Sciatic nerve (tissue), 2 donors: ENCODE measurements at places on chromosomes 3 and 15.

DNA sequence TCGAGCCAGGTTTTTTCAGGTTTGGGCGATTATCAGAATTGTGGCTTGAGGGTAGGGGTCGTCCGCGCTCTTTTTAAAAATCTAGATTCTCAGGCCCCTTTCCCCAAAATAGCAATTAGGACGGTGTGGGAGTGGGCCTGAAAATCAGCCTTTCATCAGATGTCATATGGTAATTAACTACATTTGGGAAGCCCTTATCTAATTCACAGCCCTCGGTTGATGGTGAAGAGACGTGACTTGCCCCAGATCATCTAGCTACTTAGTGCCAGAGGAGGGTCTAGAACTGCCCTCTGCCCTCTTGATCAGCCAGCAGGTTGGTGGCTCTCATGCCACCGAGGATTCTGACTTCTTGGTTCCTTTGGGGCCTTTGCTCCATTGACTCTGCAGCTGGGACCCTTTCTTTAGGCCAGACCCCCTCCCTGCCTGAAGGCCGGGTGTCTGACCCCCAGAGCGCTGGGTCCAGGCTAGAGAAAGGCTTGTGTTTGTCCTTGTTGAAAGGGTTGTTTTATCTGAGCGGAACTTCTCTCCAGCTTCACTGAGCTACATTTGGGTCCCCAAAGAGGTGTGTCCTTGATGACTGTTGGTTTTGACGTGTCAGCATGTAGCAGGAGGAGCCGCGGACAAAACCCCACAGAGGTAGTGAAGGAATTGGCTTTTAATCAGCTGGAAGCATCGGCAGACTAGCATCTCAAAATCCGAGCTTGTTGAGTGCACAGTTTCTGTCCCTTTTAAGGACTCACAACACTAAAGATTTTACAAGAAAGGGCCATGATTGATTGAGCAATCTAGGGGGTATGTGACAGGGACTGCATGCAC, 857 bp downstream of the AEN start:
- no peak for DNase-seq

- no peak for DNase-seq
These were observed 22.7 kb downstream of the LOXL1 start for GRCh38 chr15:73948982-73949381.

DNA sequence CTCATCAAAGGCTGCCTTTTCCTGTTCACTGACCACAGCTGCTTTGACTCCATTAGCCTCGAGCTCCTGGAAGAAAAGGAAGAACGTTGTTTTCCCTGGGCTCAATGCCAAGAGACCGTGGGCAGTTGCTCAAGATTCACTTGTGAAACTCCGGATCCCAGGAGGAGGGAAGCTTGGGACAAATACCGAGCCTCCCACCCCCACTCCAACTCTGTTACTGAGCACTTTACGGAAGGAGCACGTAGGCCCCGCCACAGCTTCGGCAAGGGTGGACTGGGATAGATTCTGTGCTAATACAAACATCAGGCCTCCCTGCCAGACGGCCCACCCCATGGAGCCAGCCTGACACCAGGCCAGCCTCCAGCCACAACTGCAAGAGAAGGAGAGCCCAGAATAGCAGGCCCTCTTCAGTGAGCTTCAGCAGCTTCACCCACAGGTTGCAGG, 10.8 kb upstream of the FANCD2 start:
- DNase-seq: peak; percentile 96

GRCh38 chr3:146814601-146815315, 209.6 kb upstream of the PLSCR5 start:
- DNase-seq: no peak

- DNase-seq: no peak
These were observed 24.7 kb upstream of the BSN start for GRCh38 chr3:49529567-49529966.

GRCh38 chr3:101643009-101643844, 33.7 kb downstream of the ZBTB11 start:
- no peak for DNase-seq

DNA sequence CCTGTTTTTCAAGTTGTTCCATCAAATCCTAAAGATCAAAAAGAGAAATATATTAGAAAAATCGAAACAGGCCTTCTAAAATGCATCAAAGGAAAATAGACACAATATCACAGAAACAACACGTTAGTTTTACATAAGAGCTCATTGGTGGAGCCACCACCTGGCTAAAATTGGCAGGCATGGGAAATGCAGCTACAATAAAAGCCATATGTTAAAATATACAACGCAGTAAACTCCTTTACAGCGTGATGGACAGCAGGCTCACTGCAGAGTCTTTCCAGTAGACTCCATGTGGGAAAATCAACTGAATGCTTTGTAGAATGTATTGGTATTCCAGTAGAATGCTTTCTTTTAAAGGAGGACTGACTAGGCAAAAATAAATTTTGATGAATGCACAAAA, 40.9 kb upstream of the MYO5C start:
- DNase-seq: no peak

GRCh38 chr3:163890661-163891060, 1187.6 kb downstream of the SI start:
- DNase-seq: no peak
